Left ventricle myocardium inferior (tissue), 1 donor: ENCODE measurements at places on chromosomes 7 and 10. TPM values are rescaled to one million over a fixed set of nuclear protein-coding genes. Genes with fewer than 3 reads are reported as not detected.
A peak's percentile ranks its signal among the peaks of the same experiment; 100 is the strongest.

DNA sequence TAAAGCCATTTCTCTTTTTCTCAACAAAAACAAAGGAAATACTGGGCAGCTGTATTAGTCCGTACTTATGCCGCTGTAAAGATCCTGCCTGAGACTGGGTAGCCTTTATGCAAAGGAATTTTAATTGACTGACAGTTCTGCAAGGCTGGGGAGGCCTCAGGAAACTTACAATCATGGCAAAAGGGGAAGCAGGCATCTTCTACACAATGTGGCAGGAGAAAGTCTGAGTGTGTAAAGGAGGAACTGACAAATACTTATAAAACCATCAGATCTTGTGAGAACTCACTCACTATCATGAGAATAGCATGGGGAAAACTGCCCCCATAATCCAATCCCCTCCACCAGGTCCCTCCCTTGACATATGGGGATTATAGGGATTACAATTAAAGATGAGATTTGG lies 264.3 kb downstream of the SEMA3A start:
- no peak overlapping the region for H3K4me3 ChIP-seq
- H3K27me3 ChIP-seq = no peaks in the 10 kb centered on the region
- H3K27ac ChIP-seq = no peak overlapping the region
- H3K36me3 ChIP-seq = no peaks in the 10 kb centered on the region
- no peak for DNase-seq

Gene HOXA13
- total RNA-seq = not detected

- no peaks in the 10 kb centered on the region for H3K27me3 ChIP-seq
- H3K36me3 ChIP-seq = no peaks in the 10 kb centered on the region
- H3K4me1 ChIP-seq = peaks cover 33% of the 10 kb centered on the region
- H3K27ac ChIP-seq = no peak overlapping the region
Measured at GRCh38 chr7:91633013-91633441, 247.5 kb downstream of the MTERF1 start.

DNA sequence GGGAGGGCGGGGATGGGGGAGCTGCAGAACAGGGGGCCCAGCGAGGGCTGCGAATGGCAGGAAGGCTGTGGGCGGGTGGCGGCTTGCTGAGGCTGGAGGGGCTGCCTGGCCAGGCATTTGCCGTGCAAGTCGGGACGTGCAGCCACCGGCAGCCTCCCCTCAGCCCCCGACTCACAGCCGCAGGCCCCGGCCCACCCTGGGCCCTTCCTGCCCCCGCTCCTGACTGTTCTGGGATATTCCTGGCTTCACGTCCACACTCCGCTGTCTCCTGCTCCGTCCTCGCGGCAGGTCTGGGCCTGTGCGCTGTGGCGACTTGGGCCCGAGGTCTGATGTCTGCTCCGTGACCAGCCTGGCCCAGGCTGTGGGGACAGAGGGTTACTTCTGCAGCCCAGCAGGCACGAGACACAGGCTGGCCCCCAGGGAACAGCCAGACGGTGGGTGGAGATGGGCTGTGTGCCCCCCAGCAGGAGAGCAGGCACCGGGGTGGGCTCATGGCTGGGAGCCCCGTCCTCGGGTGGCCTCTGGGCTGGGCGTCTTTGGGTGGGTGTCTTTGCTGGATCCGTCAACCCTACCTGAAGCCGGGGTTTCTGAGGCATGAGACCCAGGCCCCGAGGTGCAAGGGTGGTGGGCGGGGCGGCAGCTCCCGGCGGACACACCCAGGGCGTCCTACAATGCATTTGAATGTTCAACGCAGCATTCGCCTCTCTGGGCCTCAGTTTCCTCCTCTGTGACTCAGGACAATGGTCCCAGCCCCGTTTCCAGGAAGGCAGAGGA lies 86.5 kb downstream of the FOXL3 start:
- peak; percentile 12 for DNase-seq
- H3K27ac ChIP-seq = no peak overlapping the region

Gene TUBB8
- total RNA-seq = not detected

DNA sequence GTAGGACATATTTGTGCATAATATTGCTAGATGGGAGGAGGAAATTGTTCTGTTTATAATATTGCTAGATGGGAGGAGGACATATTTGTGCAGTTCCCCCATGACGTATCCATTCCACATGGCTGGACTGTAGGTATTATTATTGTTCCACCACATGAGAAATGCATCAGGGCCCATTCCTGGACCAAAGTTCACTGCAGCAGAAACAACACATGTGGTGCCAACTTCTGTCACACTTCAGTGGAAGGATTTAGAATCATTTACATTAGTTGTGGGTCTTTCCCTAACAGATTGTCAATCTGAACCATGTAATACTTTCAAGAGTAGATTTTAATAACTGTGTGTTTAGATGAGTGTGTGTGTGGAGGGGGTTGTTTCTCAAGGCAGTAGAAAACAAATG lies 32.7 kb upstream of the MACC1 start:
- no peak overlapping the region for H3K27ac ChIP-seq
- no peaks in the 10 kb centered on the region for H3K4me1 ChIP-seq
- no peak for DNase-seq
- H3K27me3 ChIP-seq = no peaks in the 10 kb centered on the region
- H3K4me3 ChIP-seq = no peak overlapping the region
- no peaks in the 10 kb centered on the region for H3K36me3 ChIP-seq

DNA sequence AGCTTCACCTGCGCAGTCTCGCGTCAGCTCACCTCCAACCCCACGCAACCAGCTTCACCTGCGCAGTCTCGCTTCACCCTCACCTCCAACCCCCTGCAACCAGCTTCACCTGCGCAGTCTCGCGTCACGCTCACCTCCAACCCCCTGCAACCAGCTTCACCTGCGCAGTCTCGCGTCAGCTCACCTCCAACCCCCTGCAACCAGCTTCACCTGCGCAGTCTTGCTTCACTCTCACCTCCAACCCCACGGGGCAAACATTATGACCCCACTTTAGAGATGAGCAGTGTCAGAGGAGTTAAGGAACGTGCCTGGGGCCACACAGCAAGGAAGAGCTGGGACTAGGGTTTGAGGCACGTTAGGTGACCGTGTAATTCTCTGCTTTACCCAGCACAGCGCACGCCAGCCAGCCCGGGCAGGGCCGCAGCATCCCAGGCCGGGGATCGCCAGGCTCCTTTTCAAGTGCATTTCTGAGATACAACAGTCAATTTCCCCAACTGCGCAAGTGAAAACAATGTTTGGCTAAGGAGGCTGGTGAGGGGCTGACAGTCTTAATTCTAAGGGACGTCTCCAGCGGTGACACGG lies 22.6 kb upstream of the PDGFA start:
- H3K27me3 ChIP-seq = no peaks in the 10 kb centered on the region
- H3K4me1 ChIP-seq = peaks cover 23% of the 10 kb centered on the region
- no peak for DNase-seq
- peak overlapping the region; percentile 42 for H3K27ac ChIP-seq
